GM23248 (cell line): ENCODE measurements at places on chromosomes 13 and 19. TPM values are rescaled to one million over a fixed set of nuclear protein-coding genes. Genes with fewer than 3 reads are reported as not detected.
A peak's percentile ranks its signal among the peaks of the same experiment; 100 is the strongest.

TMPRSS9 gene
- total RNA-seq: not detected in 2 replicates

OR7C1 gene
- not detected in 2 replicates for total RNA-seq

C19orf81 gene
- total RNA-seq: not detected in 2 replicates

HIPK4 gene
- 0.43 TPM in 1 of 2 replicates, not detected in the other for total RNA-seq

RNF113B gene
- total RNA-seq: not detected in 2 replicates

PNKP gene
- 31.5 and 35.9 TPM in 2 replicates for total RNA-seq

ADGRE3 gene
- total RNA-seq: not detected in 2 replicates

ZNF563 gene
- total RNA-seq: 1.8 and 16.4 TPM in 2 replicates

ZNF430 gene
- total RNA-seq: 9.1 and 13.3 TPM in 2 replicates

SIGLEC5 gene
- total RNA-seq: not detected in 2 replicates

DNA sequence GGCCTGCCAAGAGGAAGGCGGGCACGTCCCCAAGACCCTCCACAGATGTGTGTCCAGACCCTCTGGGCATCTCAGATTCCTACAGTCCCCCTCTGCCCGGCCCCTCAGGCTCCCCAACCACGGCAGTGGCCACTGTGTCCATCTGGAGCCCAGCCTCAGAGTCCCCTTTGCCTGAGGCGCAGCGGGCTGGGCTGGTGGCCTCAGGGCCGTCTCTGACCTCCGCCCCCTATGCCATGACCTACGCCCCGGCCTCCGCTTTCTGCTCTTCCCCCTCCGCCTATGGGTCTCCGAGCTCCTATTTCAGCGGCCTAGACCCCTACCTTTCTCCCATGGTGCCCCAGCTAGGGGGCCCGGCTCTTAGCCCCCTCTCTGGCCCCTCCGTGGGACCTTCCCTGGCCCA lies 17.7 kb downstream of the CRX start:
- DNase-seq: no peak
- peaks cover 5% of the 10 kb centered on the region for H3K27me3 ChIP-seq
- H3K4me1 ChIP-seq: no peaks in the 10 kb centered on the region

GRCh38 chr19:29690842-29691241 lies 24.2 kb downstream of the C19orf12 start:
- peaks cover 22% of the 10 kb centered on the region for H3K4me1 ChIP-seq
- no peak overlapping the region for H3K27ac ChIP-seq
- H3K27me3 ChIP-seq: no peaks in the 10 kb centered on the region
- DNase-seq: peak; percentile 65

DNA sequence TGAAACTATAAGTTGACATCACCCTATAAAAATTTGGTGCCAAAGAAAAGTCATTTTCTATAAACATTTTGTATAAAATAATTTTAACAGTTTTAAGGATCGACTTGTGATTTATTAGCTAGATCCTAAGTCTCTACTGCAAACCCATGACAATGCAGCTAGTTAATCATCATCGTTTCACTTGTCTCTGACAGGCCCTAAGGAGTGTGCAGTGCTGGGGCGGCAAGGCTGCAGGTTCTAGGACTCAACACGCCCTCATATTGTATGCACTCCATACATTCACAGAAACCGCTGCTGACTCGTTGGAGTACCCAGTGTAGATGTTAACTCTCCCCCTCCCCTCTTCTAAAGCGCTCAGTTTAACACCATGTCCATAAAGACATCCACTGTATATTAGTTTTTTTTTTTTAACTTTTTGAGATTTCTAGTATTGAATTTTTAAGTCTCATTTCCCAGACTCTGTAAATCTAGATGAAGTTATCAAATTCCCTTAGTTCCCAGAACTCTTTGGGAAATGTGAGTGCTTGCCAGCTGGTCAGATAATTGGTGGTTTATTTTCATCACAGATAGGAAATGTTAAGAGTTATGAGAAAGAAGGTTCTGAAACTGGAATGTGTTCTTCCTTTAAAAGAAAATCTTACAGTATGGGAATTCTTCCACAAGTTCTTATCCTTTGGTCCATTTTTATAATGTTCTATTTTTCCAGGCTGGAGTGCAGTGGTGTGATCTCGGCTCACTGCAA lies 162.8 kb upstream of the RNF113B start:
- no peaks in the 10 kb centered on the region for H3K36me3 ChIP-seq
- H3K27ac ChIP-seq: no peak overlapping the region
- no peaks in the 10 kb centered on the region for H3K27me3 ChIP-seq

GRCh38 chr19:27660428-27660827 lies 1552.5 kb downstream of the UQCRFS1 start:
- H3K27me3 ChIP-seq: no peaks in the 10 kb centered on the region
- no peak overlapping the region for H3K27ac ChIP-seq
- no peaks in the 10 kb centered on the region for H3K36me3 ChIP-seq
- no peak overlapping the region for H3K4me3 ChIP-seq
- no peak for DNase-seq
- no peaks in the 10 kb centered on the region for H3K4me1 ChIP-seq

DNA sequence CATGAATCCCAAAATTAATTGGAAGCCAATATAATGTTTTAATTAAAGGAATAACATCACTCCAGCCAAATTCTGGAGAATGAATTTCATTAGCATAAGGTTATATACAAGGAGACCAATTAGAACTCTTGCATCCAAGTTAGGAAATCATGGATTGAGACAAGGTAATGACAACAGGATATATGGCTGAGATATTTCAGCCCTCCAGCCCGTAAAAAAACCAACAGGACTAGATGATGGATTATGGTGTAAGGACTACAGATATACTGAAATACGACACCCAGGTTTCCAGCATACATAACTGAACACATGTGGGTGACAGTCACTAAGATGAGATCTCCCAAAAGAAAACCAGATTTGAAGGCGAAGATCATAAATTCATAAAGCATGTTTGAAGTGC lies 56.5 kb downstream of the TSC22D1 start:
- H3K36me3 ChIP-seq: peaks cover 11% of the 10 kb centered on the region; the same call in 1 of the 2 replicates
- H3K27me3 ChIP-seq: no peaks in the 10 kb centered on the region
- no peak overlapping the region for H3K27ac ChIP-seq
- no peak for DNase-seq

DNA sequence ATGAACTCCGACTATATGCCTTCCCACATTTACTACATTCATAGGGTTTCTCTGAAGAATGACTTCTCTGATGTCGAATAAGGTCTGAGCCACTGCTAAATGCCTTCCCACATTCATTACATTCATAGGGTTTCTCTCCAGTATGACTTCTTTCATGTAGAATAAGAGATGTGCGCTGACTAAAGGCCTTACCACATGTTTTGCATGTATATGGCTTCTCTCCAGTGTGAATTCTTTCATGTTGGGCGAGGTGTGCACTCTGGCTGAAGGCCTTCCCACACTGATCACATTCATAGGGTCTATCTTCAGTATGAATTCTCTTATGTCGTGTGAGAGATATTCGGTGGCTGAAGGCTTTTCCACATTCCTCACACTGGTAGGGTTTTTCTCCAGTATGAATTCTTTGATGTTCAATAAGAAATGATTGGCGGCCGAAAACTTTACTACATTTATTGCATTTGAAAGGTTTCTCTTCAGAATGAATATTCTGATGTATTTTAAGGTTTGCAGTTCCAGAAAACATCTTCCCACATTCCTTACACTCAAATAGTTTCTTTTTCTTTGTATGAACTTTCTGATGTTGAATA lies 35.8 kb downstream of the ZNF667 start:
- H3K27ac ChIP-seq: no peak overlapping the region
- no peaks in the 10 kb centered on the region for H3K27me3 ChIP-seq
- 0 out of 2 replicates have a peak overlapping the region, but pooled peaks have one; percentile 10 for H3K4me3 ChIP-seq

- H3K36me3 ChIP-seq: no peaks in the 10 kb centered on the region
- H3K4me3 ChIP-seq: peak overlapping the region; percentile 20; the same call in 1 of the 2 replicates
- H3K27ac ChIP-seq: peak overlapping the region; percentile 82
- DNase-seq: peak; percentile 82
- H3K4me1 ChIP-seq: peaks cover 20% of the 10 kb centered on the region
Measured at GRCh38 chr13:77860507-77860981, 58.1 kb downstream of the EDNRB start.

DNA sequence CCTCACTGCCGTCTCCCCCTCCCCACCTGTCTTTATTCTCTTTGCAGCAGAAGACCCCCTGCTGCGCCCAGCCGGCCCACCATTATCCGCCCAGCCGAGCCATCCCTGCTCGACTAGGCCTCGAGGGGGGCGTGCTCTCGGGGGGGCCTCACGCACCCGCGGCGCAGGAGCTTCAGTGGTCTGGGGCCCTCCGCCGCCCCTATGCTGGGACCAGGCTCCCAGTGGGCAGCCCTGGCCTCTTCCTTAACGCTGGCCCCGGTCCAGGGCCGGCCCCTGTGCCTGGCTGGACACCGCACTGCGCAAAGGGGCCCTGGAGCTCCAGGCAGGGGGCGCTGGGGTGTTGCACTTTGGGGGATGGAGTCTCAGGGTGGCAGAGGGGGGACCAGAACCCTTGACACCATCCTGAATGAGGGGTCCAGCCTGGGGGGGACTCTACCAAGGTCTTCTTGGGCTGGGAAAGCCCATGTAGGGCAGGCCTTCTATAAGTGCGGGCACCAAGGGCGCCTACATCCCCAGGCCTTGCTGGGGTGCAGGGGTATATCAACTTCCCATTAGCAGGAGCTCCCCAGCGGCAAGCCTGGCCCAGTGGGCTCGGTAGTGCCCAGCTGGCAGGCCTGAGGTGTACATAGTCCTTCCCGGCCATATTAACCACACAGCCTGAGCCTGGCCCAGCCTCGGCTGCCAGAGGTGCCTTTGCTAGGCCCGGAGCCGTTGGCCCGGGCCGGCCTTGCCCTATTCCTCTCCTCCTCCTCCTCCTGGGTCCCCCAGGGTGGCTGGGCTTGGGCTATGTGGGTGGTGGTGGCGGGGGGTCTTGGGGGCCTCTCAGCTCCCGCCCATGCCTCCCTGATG lies 4.9 kb downstream of the TMED1 start:
- no peaks in the 10 kb centered on the region for H3K36me3 ChIP-seq
- DNase-seq: no peak
- H3K27me3 ChIP-seq: no peaks in the 10 kb centered on the region
- H3K4me1 ChIP-seq: no peaks in the 10 kb centered on the region
- H3K27ac ChIP-seq: no peak overlapping the region

- no peak overlapping the region for H3K27ac ChIP-seq
- H3K36me3 ChIP-seq: no peaks in the 10 kb centered on the region
- no peaks in the 10 kb centered on the region for H3K4me1 ChIP-seq
- H3K4me3 ChIP-seq: no peak overlapping the region
Measured at GRCh38 chr19:31502536-31503170, 153.4 kb upstream of the TSHZ3 start.

DNA sequence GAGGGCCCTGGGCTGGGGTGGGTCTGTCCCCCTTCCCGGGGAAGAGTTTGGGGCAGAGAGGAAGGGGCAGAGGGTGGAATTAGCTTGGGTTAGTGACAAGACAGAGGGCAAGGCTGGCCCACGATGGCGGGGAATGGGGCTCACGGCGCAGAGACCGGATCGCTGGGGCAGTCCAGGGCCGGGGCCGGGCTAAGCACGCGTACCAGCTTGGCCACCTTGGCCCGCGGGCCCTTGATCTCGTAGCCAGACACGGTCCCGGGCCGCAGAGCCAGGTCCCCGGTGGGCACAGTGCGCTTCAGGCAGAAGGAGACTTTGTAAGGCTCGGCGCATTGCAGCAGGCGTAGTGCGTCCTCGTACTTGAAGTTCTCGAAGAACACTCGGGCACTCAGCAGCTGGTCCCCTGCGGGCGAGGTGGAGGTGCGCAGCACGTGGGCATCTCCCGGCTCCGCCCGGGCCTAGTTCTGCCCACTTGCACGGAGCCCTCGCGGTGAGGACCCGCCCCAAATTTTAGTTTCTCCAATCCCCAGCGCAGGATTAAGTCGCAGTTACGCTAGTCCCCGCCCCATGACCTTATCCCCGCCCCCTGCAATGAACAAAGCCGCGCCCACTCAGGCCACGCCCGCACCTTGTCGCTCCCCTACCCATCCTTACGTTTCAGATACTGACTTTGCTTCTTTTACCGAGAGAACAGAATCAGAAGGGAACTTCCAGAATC lies 8.6 kb upstream of the HIPK4 start:
- H3K4me3 ChIP-seq: no peak overlapping the region
- H3K27me3 ChIP-seq: no peaks in the 10 kb centered on the region
- H3K36me3 ChIP-seq: no peaks in the 10 kb centered on the region
- no peak overlapping the region for H3K27ac ChIP-seq

GRCh38 chr19:32309711-32310390 lies 35.6 kb upstream of the ZNF507 start:
- peaks cover 9% of the 10 kb centered on the region; the same call in 1 of the 2 replicates for H3K27me3 ChIP-seq
- H3K36me3 ChIP-seq: no peaks in the 10 kb centered on the region
- no peak overlapping the region for H3K4me3 ChIP-seq
- H3K27ac ChIP-seq: no peak overlapping the region

DNA sequence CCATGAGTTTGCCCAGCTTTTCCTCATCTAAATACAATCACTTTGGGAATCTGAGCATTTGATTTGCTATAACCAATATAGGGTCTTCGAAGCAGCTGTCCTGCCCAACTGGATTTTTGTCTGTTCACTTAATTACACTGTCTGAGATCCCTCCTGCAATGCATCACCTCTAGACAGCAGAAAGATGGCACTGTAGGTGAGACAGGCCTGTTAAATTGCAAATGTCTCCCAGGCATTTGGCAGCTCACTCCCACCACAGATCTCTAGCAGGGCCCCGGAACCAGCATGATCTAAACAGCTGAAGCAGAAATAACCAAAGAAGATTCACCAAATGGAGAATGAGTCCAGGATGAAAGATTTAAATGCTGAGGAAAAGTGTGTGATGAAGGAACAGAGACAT lies 41.9 kb upstream of the SERPINE3 start:
- DNase-seq: no peak
- H3K36me3 ChIP-seq: no peaks in the 10 kb centered on the region

DNA sequence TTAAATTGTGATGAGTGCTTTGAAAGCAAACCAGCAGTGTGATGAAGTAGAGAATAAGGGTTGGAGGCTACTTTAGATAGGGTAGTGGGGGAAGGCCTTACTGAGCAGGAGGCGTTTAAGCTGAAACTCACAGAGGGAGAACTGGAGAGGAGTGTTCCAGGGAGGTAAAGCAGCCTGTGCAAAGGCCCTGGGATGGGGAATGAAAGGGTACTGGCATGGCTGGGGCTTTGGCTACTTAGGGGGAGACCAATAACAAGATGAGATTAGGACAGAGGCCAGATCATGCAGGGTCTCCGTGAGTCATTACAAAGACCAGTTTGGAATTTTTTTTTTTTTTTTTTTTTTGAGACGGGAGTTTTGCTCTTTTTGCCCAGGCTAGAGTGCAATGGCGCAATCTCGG lies 1.1 kb downstream of the PPP5C start:
- H3K4me1 ChIP-seq: peaks cover 30% of the 10 kb centered on the region
- no peaks in the 10 kb centered on the region for H3K36me3 ChIP-seq
- peak overlapping the region; percentile 98 for H3K4me3 ChIP-seq

- H3K27ac ChIP-seq: no peak overlapping the region
- no peaks in the 10 kb centered on the region for H3K27me3 ChIP-seq
- peak; percentile 40 for DNase-seq
- H3K4me1 ChIP-seq: no peaks in the 10 kb centered on the region
- H3K4me3 ChIP-seq: no peak overlapping the region
Measured at GRCh38 chr13:90968166-90968904, 379.2 kb upstream of the MIR17HG start.

DNA sequence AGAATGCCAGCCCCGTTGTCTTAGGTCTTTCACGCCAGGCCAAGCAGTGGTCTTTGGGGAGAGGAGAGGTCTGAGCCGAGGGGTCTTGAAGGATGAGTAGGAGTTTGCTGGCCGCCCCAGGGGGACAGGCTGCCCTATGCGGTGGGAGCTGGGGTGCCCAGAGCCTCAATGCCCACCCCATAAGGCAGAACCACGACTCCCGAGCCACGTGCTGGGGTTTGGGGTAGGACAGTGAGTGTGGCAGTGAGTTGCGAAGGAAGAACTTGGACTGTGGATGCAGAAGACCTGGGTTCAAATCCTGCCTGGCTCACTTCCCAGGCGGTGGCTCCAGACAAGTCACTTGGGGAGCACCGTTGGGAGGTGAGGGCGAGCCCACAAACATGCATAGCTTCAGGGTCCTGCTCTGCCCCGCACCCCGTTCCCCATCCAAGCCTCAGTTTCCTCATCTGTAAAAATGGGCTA lies 5.5 kb downstream of the RAB11B start:
- H3K27ac ChIP-seq: peak overlapping the region; percentile 65; the same call in 1 of the 2 replicates
- DNase-seq: no peak
- no peaks in the 10 kb centered on the region for H3K27me3 ChIP-seq
